Epithelial cell of esophagus (primary cell): ENCODE measurements at places on chromosomes 3 and 15.

DNA sequence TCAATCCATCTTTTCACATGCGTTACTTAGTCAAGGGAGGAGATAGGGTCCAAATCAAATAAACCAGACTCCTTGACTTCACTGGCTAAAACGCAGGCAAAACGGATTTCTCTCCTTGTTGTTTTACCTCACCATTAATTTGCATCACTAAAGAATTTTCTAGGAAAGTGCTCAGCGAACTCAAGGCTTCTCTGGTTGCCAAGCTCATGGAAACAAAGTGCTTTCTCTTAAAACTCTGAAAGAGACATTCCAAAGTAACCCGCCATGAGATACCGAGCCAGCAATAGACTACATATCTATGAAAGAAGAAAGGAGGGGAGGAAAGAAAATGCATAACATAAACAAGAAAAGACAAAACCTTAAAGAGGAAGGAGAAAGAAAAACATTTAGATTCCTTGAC, 211.7 kb upstream of the WNT5A start:
- DNase-seq: no peak

GRCh38 chr15:29132735-29133181, 136.9 kb downstream of the NSMCE3 start:
- no peak for DNase-seq

DNA sequence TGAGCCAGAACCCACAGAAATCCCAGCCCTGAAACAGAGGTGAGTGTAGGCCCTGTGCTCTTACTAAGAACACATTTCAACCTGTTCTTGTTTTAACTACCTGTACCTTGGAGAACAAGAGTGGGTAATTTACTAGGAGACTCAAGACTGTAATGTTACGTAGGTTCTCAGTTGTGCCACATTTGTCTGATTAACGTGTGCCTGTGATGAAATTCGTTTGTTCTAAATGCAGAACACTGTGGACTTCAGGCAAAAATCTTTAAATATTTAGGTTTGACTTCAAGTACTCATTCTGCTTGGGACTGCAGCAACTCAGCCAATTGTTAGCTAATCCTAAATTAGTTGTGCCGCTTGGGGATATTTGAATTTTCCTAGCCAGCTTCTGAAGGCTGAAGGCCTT, 28.3 kb downstream of the GTF2E1 start:
- DNase-seq: no peak

DNA sequence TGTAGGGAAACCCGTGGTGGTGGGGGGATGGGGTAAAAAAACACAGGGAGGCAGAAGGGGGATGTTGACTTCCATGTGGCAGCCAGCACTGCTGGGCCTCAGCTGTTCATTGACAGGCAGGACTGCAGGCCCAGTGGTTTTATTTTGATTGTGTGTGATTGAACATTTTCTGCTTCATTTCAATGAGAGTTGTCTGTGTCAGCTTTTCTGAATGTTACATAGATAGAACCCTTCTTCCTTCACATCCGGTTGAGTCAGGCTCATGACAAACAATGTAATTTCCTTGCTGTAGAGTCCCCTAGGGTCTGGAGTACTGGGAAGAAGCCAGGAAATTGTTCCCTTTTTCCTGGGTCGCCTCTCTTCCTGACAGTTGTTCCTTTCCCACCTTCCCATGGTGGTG, 8.2 kb upstream of the RPP25 start:
- peak; percentile 61 for DNase-seq

- peak; percentile 14 for DNase-seq
Measured at GRCh38 chr3:8524656-8525399, 23.2 kb downstream of the LMCD1 start.

- no peak for DNase-seq
Measured at GRCh38 chr3:16468336-16469098, 45.0 kb downstream of the RFTN1 start.

DNA sequence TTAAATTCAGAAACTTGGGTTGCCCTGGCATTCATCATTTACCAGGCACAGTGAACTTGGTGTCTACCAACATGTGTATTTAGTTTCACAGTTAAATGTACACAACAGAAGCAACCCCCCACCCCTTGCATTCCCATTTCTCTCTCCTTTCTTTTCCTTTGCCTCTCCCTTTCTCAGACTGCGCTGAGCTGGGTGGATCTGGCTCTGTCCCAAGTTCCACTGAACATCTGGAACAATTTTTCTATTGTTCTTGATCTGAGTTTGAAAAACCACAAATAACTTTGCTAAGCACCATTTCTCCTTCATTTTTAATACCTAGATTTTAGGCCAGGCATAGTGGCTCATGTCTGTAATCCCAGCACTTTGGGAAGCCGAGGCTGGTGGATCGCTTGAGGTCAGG, 242.2 kb downstream of the ABHD5 start:
- no peak for DNase-seq

- no peak for DNase-seq
Measured at GRCh38 chr3:23778446-23778845, 27.3 kb upstream of the UBE2E1 start.

- no peak for DNase-seq
Measured at GRCh38 chr3:41259449-41260062, 60.3 kb downstream of the CTNNB1 start.

DNA sequence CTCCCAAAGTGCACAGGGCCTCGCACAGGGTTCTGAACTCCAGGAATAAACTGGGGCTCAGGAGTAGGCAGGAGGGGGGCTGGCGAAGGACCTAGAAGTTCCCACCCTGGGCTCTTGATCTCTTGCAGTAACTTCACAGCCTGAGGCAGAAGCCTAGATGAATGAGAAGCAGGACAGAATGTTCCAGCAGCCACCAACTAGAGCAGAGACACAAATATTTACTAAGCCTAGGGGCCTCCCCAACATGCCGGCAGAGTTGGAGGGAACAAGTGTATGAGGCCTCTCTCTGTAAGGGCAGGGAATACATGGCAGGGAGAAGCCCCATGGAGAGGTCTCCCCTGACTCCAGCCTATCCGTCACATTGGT, 25.3 kb upstream of the C15orf39 start:
- DNase-seq: no peak

- peak; percentile 94 for DNase-seq
Measured at GRCh38 chr3:183635431-183636220, at the start of gene KLHL24. KLHL24 (plus strand) TSS chr3:183635623; CDS start chr3:183650357, 14,734 bp downstream.

- DNase-seq: no peak
Measured at GRCh38 chr15:31499236-31499952, 172.8 kb downstream of the KLF13 start.

GRCh38 chr3:156723182-156723619, 48.8 kb downstream of the TIPARP start:
- DNase-seq: peak; percentile 43

- DNase-seq: no peak
Measured at GRCh38 chr15:42157381-42157780, 945 bp upstream of the PLA2G4F start.

DNA sequence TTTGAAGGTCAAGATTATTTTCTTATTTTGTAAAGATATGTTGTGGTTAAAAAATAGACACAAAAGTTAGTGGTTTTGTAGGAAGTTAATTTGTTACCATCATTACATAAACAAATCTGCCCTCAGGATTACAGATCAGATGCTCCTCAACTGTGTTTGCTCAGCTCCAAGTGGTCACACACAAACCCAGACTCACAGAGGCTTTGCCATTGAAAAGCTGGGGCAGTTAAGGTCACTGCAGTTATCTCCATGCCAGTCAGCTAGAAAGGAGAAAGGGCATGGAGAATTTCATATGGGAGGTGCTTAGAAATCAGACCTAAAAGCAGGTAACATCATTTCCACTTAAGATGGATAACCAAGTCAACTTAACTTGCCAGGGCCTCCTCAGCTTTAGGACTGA, 825.7 kb upstream of the GBE1 start:
- no peak for DNase-seq

DNA sequence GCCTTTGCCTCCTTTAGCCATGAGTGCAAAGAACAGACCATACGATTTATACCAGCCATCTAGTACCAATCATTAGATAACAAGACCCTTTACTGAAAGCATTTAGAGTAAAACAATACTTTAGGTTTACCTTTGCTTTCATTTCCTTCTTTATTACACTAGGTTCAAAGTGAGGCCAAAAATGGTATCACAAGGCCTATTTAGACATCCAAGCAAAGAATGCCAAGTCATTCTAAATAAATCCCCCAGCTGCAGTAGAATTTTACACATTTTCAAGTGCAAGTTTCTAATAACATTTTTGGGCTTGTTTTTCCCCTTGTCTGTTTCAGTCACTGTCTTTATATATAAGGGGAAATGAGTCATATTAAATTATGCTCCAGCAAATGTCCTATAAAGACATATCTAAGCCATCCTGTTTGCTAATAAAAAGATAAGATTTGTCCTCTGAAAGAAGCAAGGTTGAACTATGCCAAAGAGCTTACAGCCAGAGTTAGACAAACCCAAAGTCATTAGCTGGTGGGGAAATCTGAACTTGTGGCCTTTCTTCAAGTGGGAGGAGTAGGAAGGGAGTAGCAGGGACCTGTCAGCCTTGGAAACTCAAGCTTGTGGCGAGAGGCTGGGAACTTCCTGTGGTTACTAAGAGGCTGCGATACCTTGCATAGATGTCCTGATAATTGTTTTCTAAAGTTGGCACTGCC, 232.7 kb downstream of the MECOM start:
- DNase-seq: peak; percentile 63
